ENCODE measurements at places on chromosomes 4 and X.

GRCh38 chrX:119045884-119046283 lies 26.9 kb upstream of the CT47C1 start:
- no peak for DNase-seq

GRCh38 chr4:108581083-108581482 lies 39.3 kb upstream of the RPL34 start:
- no peak for DNase-seq

- DNase-seq, result no peak
These were observed 41.9 kb downstream of the PCDH19 start for GRCh38 chrX:100368167-100368566.

GRCh38 chr4:76691807-76692582 lies 205.9 kb downstream of the SOWAHB start:
- DNase-seq, result no peak

DNA sequence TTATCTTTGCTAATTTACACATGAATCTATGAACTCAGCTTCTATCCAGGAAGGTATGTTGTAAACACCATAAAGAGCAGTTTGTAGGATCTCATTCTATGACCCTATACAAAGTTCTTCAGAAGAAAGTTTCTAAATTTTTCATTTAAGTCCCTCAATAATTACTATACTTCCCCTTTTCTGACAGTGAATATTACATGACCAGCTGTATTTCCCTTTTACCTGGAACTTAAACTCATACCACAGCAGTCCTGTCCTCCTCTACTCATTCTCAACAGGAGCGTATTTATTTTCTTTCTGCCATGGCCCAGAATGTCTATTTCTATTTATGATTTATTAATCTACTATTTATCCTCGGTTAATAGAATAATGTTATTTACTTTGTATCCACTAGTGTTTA lies 15.8 kb downstream of the RASGEF1B start:
- no peak for DNase-seq

- no peak for DNase-seq
These were observed 1.9 kb downstream of the NPNT start for GRCh38 chr4:105896984-105897775.

DNA sequence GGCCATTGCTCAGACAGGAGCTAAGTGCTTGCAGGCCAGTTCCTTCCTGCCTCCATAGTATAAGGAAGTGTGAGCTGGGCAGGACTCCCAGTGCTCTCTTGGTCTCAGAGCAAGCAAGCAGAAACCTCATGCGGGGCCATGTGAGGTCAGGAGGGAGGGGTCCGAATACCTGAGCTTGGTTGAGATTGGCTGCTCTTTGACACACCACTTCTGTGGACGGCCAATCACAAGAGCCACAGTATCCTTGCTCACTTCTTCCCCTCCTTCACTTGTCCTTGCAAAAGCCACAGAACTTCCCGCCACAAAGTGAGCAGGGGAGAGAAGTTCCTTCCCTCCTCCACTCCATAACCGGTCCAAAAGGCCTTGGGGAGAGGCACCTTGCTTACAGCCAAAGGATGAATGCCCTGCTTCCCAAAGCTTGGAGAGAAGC lies 56.7 kb downstream of the PRPS1 start:
- peak; percentile 66 for DNase-seq

DNA sequence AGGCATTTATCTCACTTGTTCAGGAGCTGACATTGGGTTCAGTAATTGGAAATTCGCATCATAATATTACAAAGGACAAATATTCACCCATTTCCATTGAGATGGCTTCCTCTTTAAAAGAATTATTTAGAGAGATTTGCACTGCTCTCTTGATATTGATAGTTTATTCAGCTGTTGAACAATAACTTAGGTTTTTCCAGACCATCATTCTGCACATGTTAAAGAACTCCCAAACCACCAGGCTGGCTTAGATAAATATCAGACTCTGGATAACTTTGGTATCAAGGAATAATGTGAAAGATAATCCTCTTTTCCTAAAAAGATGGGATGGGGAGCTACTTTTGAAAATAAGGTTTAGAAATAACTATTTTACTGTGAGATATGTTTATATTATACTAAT lies 154.0 kb downstream of the GASK1B start:
- DNase-seq, result no peak

- no peak for DNase-seq
These were observed 146.0 kb downstream of the TMEM144 start for GRCh38 chr4:158356301-158356700.

- DNase-seq, result no peak
These were observed 73.8 kb downstream of the FAM184B start for GRCh38 chr4:17707671-17708070.

- DNase-seq, result no peak
These were observed 190.1 kb downstream of the NSUN7 start for GRCh38 chr4:40939856-40940255.

GRCh38 chr4:13267091-13267490 lies 217.0 kb downstream of the RAB28 start:
- DNase-seq, result no peak

Measured in breast epithelium (tissue), 4 donors.